AG09309 (cell line): ENCODE measurements at places on chromosomes 12 and 14.

DNA sequence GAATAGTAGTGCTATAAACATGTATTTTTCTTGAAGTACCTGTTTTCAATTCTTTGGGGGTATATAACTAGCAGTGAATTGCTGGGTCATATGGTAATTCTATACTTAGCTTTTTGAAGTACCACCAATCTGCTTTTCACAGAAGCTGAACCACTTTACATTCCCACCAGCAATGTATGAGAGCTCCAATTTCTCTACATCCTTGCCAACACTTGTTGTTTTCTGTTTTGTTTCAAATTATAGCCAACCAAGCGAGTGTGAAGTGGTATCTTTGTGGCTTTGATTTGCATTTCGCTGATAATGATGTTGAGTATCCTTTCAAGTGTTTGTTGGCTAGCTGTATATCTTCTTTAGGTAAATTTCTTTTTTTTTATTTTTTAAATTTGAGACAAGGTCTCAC is 95.7 kb downstream of the PAPLN start:
- DNase-seq, result no peak

DNA sequence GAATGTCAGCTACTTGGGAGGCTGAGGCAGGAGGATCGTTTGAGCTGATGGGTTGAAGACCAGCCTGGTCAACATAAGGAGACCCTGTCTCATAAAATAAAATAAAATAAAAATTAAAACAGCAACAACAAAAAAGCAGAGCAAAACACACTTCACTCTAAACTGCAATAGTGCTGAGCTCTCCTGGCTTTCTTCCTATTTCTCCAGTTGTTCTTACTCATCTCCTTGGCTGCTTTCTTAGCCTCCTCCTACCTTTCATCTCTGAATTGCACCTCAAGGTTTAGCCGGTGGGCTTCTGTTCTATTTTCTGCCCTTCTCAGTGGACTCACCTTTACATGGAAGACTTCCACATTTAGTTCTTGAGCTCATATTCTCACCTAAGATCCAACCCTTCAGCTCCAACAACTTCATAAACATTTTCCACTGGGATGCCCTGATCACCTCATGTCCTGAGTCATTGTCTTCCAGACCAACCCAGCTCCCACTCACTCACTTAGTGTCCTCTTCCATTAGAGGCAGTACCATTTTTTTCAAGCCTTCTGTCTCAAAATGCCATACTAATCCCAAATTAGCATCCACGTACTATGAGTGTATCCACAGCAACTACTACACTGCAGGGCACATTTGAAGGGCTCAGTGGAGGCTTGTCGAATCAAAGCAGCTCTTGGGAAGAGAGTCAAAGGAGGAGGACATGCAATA is 41.2 kb upstream of the TMED10 start:
- no peak for DNase-seq

- DNase-seq, result no peak
Observed at GRCh38 chr12:120472521-120472920, 3.0 kb upstream of the SRSF9 start.

- no peak for DNase-seq
Observed at GRCh38 chr14:44775248-44775647, 186.5 kb downstream of the KLHL28 start.

- DNase-seq, result no peak
Observed at GRCh38 chr12:76649099-76649498, 89.5 kb upstream of the OSBPL8 start.

GRCh38 chr14:96407935-96408570 is 16.1 kb downstream of the AK7 start:
- DNase-seq, result no peak

GRCh38 chr14:77327111-77327510 is 6.3 kb downstream of the GSTZ1 start:
- no peak for DNase-seq

DNA sequence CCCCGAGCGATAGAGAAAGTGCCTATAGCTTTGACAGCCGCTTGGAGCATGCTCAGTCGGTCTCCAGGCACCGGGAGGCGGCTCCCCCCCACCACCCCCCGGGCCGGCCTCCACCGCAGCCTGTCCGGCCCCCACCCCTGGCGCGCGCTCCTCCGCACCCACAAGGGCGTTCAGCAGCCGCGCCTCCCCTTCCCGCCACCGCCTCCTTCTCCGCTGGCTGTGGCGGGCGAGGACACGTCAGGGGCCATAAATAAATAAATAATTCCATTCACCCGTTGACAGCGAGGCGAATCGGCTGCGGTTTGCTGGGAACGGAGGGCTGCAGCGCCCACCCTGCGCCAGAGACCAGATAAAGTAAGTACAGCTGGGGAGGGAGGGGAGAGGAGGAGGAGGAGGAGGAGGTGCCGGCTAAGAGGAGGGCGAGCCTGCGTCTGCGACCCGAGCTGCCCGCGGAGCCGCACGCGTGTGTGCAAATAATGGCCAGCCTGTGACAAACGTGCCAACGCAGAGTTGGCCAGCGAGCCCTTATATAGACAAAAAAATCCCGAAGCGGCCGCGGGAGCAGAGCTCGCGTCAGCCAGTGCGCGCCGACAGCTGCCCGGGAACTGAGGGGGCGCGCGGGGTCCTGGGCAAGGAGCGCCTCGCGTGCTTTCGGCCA is at the start of gene SLC16A7:
SLC16A7 (plus strand) TSS at position 147 of the 658 bp plus-strand sequence. CDS start 108,773 bp downstream, outside the sequence.
- peak; percentile 68 for DNase-seq

DNA sequence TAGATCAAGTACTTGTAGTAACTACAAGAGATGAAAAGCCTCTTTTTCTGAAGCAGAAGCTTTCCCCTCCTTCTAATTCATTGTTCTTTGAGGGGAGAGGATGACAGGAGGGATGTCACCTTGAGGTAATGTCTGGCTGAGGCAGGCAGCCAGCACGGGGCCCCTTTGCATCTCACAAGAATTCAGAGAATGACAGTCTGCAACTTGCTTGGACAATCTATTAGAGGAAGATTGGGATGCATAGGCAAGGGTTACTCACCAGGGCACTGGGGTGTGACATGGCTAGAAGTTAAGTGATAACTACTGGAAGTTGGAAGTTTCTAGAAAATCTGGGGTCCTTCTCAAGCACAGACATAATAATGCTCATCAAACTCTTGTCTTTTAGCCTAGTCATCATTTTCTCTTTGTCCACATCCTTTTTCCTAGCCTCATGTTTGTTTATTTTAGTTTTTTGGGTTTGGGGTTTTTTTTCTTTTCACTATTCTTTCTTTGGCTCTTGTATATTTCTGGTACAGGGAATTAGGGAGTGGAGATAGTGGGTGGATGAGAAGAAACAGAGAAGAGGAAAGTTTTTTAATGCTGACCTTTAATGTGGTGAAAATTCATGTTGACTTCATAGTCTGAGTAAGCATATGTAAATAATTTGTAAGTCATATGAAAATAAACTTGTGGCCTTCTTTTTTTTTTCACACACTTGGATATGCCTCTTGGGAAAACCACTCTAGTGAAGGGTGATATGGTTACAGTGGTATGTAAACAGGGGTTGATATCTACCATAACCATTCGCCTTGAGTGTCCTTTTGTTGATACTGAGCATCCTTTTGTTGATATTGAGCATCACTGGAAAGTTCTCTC is 55.1 kb downstream of the TTLL5 start:
- DNase-seq, result peak; percentile 10

GRCh38 chr14:77488558-77488957 is 10.1 kb downstream of the ISM2 start:
- DNase-seq, result no peak

DNA sequence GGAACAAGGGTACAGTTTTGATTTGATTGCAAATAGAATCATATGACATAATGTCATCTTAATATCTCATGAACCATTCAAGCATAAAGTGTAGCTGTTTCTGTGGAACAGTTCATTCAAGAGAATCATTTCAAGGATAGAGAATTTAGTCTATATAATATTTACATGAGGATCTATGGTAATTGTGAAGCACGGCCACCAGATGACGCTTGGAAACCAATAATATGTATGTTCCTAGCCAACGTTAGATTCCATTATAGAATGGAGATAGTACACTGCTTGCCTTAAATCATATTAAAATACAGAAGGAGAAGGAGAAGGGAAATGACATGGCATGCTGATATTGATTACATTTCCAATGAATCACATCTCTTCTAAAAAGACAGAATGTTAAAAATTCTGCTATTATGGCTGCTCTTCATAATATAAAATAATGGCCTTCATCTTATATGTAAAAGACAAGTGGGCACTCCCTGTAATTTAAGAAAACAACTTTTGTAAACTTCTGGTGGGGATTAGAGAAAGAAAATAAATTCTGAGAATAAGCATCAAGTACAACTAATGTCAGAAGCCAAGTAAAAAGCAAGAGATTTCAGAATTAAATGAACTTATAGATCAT is 351.0 kb downstream of the NAV3 start:
- no peak for DNase-seq

DNA sequence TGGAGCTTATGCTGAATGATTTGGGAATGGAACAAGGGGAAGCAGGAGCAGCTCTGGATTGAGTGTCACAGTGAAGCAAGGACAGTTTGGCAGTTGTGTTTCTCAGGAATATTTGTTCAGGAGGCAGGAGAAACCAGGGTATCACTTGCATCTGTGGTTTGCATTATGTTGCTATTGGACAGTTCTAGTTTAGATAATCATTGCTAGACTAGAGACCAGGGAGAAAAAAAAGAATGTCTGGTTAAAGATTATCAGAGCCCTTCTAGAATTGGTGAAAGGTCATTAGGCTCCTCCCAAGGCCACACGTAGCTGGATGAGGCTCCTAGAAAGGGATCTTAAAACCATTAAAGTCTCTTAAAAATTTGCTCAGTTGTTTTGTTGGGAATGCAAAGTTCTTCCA is 17.0 kb upstream of the SRSF5 start:
- DNase-seq, result no peak

DNA sequence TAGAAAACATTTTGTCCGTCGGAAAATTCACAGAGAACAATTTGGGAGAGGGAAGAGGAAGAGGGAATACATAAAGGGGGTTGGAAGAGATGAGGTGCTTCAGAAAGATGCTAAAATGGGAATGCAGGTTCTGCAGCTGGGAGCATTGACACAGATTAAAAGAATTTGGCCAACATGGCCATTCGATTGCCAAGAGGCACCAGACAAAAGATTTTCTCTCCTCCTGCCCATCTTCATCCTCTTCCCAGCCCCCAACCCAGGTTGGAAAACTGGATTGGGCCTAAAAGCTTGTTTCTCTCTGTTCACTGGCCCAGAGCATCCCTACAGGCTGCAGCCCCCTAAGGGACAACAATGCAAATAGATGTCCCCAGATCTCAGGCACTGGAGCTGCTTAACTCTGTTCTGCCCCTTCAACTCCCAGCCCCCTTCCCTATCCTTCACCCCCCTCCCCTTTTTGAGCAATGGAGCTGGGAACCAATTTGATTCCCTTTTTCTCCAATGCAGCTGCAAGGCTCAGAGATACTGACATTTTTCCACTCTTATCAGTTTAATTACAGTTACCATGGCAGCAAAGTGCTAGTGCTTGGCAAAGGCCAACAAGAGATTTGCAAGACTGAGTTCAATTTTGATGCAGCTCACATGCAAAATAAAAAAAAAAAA is 1.9 kb downstream of the LMO3 start:
- DNase-seq, result no peak

DNA sequence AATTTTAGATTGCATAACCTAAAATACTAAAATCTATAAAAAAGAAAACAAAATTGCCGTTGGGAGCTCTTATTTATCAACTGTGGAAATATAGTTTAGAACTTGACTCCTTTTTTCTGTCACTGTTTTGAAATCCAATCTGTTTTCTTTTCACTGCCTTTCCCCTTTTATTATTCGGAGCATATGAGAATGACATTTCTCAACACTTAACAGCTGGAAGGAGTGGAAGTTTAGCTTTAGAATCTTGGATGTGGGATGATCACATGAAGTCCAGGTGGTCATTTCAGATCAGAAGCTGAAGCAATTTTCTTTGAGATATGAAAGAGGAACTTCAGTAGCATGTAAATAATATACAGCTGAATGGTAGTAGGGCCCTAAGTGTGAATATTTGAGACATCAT is 16.7 kb downstream of the TRHDE start:
- no peak for DNase-seq

DNA sequence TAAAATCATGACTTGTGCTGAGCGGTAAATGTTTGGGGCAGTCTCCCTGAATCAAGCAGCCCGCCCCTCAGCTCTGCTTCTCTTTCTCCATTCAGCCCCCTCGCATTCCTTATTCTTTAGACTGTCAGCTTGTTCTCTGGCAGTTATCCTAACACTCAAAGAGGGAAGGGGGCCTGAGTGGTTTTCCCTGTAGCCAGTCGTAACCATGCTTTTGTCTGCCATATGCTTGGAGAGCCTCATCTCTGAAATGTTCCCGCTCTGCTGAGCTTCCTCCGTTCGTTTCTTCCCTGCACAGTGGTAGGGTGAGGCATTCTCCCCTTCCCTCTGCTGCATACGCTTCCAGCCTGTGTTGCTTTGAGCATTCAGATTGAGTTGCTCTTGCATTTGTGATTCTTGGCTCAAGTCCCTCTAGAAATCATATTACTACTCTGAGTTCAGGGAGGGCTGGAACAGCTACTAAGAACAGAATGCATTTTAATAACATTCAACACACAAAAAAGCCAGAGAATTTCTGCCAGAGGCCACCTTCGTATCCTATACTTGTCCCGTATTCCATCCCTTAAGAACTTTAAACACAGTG is 119.7 kb downstream of the FBXL14 start:
- peak; percentile 59 for DNase-seq

DNA sequence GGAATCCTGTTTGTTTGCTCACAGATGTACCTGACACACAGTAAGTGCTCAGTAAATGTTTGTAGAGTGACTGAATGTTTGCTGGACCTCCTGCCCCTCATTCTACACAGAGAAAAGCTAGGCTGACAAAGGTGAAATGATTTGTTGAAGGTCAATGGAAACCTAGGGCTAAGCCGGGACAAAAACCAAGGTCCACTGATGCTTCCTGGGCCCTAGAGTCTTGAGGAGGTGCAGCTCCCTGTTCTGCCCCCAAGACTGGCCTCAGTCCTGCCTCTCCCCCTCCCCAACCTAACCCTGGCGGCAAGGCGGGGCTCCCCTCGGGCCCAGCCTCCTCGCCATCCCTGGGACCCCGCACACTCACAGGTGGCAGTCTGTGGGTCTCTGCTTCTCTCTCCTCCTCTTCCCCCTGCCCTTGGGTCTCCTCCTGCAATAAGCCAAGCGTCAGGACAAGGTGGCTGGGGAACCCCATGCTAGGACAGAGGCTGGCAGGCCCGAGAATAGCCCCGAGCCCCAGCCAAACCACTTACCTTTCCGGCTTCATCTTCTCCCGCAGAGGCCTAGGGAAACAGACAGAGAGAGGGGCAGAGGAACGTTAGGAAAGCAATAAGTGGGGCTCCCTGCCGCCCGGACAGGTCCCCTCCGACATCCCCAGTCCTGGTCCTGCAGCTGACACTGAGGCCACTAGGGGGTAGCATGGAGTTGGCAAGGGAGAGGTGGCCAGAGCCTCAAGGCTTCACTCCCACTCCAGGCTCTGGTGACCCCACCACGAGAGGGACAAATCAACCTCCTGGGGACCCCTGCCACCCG is 9.3 kb downstream of the PGF start:
- no peak for DNase-seq

DNA sequence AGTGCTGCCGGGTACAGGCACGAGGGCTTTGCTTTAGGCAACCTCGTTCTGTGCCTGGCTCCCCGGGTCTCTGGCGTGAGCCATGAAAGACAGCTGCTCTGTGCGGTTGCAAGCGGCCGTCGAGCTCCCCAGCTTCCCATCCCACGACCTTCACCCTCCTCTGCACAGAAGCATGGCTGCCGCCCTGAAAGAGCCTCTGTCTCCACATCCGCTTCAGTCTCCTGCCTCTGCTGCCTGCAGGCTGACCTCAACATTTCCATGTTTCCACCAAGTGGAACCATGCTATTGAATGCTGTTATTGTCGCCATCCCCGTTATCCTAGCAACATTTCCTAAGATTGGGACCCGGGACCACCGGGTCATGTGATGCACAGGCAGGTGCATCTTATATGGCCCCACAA is 57.1 kb downstream of the KDM2B start:
- no peak for DNase-seq
